ENCODE measurements at places on chromosomes 2 and 18. TPM values are rescaled to one million over a fixed set of nuclear protein-coding genes. Genes with fewer than 3 reads are reported as not detected.

WDR7 gene
- 31.0 TPM for polyA plus RNA-seq

BUB1 gene
- polyA plus RNA-seq = 5.5 TPM

CHRNG gene
- polyA plus RNA-seq = not detected

CABLES1 gene
- polyA plus RNA-seq = not detected

PRSS56 gene
- not detected for polyA plus RNA-seq

LOXHD1 gene
- polyA plus RNA-seq = not detected

MLPH gene
- polyA plus RNA-seq = not detected
